ENCODE measurements at places on chromosomes 7 and 10. TPM values are rescaled to one million over a fixed set of nuclear protein-coding genes. Genes with fewer than 3 reads are reported as not detected.

Gene ZNF736
- total RNA-seq, result 17.7 TPM

Gene FOXP2
- total RNA-seq, result 17.0 TPM

Gene ADARB2
- total RNA-seq, result 0.86 TPM

Gene SLC18A2
- not detected for total RNA-seq

Gene UCN3
- total RNA-seq, result not detected

Gene ACTL6B
- not detected for total RNA-seq

Gene LIPF
- total RNA-seq, result not detected

Gene WDR86
- total RNA-seq, result 9.0 TPM

Gene STEAP2
- total RNA-seq, result 24.8 TPM

Gene AOAH
- not detected for total RNA-seq

Gene BAG3
- 15.7 TPM for total RNA-seq

Gene ANKRD7
- 2.8 TPM for total RNA-seq

Gene SAP25
- not detected for total RNA-seq

Gene HMX3
- total RNA-seq, result 0.11 TPM

Gene GDF10
- 0.76 TPM for total RNA-seq

Gene FAM13C
- 10.7 TPM for total RNA-seq

Gene GPC2
- total RNA-seq, result 0.52 TPM

Gene CHAT
- total RNA-seq, result not detected

Gene CDK14
- 70.8 TPM for total RNA-seq

Gene PNLIPRP2
- not detected for total RNA-seq

Gene EN2
- total RNA-seq, result not detected

Gene LYZL2
- total RNA-seq, result not detected

Gene NPSR1
- not detected for total RNA-seq

Gene GJD4
- 0.22 TPM for total RNA-seq

Gene LRRC4
- 0.39 TPM for total RNA-seq

Gene PLXNA4
- total RNA-seq, result 14.5 TPM

Gene ZNF680
- total RNA-seq, result 24.4 TPM

Gene ASZ1
- not detected for total RNA-seq

Gene LIPN
- total RNA-seq, result not detected

Gene PLEKHS1
- not detected for total RNA-seq

Gene JAKMIP3
- total RNA-seq, result 0.54 TPM

Gene XRCC2
- total RNA-seq, result 1.4 TPM

Gene LHFPL3
- total RNA-seq, result not detected

Gene STEAP4
- total RNA-seq, result 270 TPM

Gene DENND2A
- total RNA-seq, result 0.78 TPM

Gene ACBD5
- 27.9 TPM for total RNA-seq

All from articular chondrocyte of knee joint (primary cell).